CD8-positive, alpha-beta memory T cell (primary cell): ENCODE measurements at places on chromosomes 3 and 15.

DNA sequence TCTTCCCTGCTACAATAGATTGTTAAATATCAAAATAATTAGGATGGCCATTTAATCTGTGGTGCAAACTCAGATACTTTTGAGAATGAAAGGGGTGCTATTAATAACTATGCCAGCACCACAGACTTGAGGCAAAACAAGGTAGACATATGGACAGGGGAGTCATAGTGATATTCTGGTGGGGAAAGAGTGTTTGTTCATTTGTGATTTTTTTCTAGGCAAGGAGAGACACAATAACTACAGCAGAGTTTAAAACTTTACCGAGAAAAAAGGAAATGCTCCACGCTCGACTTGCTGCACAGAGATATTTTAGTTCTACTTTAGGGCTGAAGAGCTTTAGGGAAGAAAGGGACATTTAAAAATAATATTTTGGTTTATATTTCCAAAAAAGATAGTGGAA, 611.2 kb upstream of the GRM7 start:
- no peak overlapping the region for H3K4me3 ChIP-seq
- no peak for DNase-seq
- H3K27ac ChIP-seq, result no peak overlapping the region
- H3K27me3 ChIP-seq, result no peaks in the 10 kb centered on the region
- no peaks in the 10 kb centered on the region for H3K36me3 ChIP-seq

GRCh38 chr3:188943591-188943990, 228.2 kb upstream of the TPRG1 start:
- H3K36me3 ChIP-seq, result no peaks in the 10 kb centered on the region
- no peak overlapping the region for H3K4me3 ChIP-seq
- no peaks in the 10 kb centered on the region for H3K4me1 ChIP-seq
- H3K27ac ChIP-seq, result no peak overlapping the region
- no peak for DNase-seq

GRCh38 chr15:77085297-77085696, 14.4 kb upstream of the TSPAN3 start:
- H3K27ac ChIP-seq, result no peak overlapping the region
- no peaks in the 10 kb centered on the region for H3K36me3 ChIP-seq
- H3K4me1 ChIP-seq, result peaks cover 7% of the 10 kb centered on the region
- no peak for DNase-seq

GRCh38 chr3:153042088-153042487, 119.9 kb upstream of the RAP2B start:
- no peaks in the 10 kb centered on the region for H3K27me3 ChIP-seq
- H3K36me3 ChIP-seq, result no peaks in the 10 kb centered on the region
- no peak for DNase-seq
- no peak overlapping the region for H3K4me3 ChIP-seq
- H3K27ac ChIP-seq, result no peak overlapping the region

DNA sequence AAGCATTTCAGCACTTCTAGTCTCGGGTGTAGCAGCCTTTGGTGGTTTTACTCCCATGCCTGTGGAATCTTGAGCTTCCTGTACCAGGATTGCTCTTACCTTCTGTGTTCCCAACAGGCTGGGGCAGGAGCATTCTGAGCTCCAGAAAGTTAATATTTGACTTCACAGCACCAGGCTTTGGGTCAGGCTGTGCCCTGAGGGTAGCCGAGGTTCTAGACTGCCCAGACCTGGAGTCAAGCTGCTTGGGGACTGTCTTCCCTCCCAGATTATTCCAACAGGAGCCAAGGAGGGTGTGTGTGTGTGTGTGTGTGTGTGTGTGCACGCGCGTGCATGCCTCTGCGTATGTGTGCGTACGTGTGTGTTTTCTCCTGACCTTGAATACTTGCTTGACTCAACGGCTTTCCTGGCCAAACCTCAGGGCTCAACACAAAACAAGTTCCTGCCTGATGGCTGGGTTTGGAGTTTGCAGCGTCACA, 94.8 kb downstream of the FLNB start:
- no peak overlapping the region for H3K4me3 ChIP-seq
- no peaks in the 10 kb centered on the region for H3K27me3 ChIP-seq
- no peak overlapping the region for H3K27ac ChIP-seq
- DNase-seq, result no peak
- H3K4me1 ChIP-seq, result no peaks in the 10 kb centered on the region
